Panc1 (cell line): ENCODE measurements at places on chromosomes 2 and 18. TPM values are rescaled to one million over a fixed set of nuclear protein-coding genes. Genes with fewer than 3 reads are reported as not detected.
A peak's percentile ranks its signal among the peaks of the same experiment; 100 is the strongest.

GRCh38 chr2:26169226-26169625 is 3.7 kb upstream of the GAREM2 start:
- H3K27me3 ChIP-seq = no peaks in the 10 kb centered on the region
- H3K4me1 ChIP-seq = no peaks in the 10 kb centered on the region
- H3K27ac ChIP-seq = no peak overlapping the region
- no peaks in the 10 kb centered on the region for H3K36me3 ChIP-seq
- DNase-seq = no peak
- no peak overlapping the region for H3K4me3 ChIP-seq

GRCh38 chr2:66469214-66469902 is 34.4 kb downstream of the MEIS1 start:
- H3K4me3 ChIP-seq = no peak overlapping the region
- no peak for DNase-seq
- peaks cover 2% of the 10 kb centered on the region for H3K27me3 ChIP-seq
- no peaks in the 10 kb centered on the region for H3K36me3 ChIP-seq

DNA sequence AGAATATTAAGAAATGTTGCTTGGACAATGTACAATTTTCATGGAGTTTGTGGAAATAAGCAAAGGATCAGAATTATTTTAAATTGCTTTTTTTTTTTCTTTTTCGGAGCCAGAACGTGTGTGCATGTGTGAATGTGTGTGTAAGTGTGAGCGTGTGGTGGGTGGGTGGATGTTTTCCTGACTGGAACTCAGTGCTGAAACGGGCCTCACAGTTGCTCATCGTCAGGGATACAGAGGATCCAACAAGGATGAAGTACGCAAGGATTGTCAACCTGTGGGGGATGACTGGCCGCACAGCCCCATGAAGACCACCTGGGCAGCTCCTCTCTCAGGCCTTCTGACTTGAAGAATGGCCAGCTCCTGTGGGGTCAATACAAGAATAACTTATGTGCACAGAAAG is 17.5 kb downstream of the IL1B start:
- H3K4me1 ChIP-seq = no peaks in the 10 kb centered on the region
- H3K27me3 ChIP-seq = no peaks in the 10 kb centered on the region
- H3K36me3 ChIP-seq = no peaks in the 10 kb centered on the region
- H3K4me3 ChIP-seq = no peak overlapping the region

DNA sequence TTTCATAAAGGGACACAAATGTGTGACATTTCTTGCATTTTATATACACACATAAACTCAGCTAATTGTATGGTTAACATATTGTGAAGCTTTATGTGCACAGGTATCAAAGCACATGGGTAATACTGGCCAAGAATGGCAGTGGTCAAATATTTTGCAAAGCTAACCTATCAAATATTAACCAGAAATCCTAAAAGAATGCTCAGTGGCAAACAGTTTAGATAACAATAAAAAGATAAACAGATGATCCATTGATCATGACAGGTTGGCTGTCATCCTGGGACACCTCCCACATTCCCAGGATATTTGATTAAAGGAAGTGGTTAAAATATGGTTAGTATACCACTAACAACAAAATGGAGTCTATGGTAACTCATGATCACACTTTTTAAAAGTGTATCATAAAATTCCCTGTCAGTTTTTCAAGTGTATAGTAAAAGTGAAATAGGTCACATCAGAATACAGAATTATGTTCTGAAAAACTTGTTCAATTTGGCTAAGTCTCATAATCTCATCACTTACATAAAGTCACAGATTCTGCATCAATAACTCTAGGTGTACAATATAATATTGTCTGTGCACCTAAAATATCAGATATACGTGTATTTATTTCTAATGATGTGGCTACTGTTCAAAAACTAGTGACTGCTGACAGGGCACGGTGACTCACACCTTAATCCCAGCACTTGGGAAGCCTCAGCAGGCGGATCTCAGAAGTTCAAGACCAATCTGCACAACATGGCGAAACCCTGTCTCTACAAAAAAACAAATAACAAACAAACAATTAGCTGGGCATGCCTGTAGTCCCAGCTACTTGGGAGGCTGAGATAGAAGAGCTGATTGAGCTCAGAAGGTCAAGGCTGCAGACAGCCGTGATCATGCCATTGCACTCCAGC is 48.9 kb downstream of the CDH2 start:
- H3K27ac ChIP-seq = no peak overlapping the region
- no peak overlapping the region for H3K4me3 ChIP-seq
- H3K27me3 ChIP-seq = no peaks in the 10 kb centered on the region
- no peaks in the 10 kb centered on the region for H3K36me3 ChIP-seq

DNA sequence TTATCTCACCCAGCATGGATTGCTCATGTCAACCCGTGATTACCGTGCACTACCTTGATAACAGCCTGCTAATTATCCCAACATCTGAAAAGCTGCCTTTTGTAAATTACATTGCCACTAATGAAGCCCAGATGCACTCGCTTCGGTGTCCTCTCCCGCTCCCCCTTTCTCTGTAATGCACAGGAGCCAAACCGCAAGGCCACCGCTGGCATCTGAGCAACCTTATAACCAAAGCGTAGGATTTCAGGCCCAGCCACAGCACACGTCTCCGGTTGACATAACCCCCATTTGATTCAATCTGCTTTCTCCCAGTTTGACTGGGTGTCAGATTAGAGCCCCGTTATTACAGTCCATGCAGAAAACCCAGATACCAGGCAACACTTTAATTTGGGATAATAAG is 341.2 kb downstream of the ALK start:
- no peaks in the 10 kb centered on the region for H3K36me3 ChIP-seq
- no peak overlapping the region for H3K4me3 ChIP-seq
- no peak overlapping the region for H3K27ac ChIP-seq
- H3K4me1 ChIP-seq = no peaks in the 10 kb centered on the region

The CHAC2 gene
- total RNA-seq = 7.6 TPM

The BOK gene
- 39.1 TPM for total RNA-seq

DNA sequence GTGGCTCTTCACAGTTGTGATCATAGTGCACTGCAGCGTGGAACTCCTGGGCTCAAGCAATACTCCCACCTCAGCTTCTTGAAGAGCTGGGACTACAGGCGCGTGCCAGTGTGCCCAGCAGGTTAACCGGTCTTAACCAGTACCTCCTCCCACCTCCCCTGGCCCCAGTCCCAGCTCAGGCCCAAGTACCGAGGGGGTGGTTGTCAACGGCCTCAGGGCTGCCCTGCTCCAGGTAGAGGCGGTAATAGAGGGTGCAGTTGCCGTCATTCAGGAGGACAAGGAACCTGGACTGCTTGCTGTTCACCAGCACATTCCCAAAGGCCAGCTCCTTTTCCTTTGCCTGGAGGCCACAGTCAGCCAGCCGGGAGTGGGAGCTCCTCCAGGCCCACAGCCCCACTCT is 19.7 kb downstream of the CFAP65 start:
- H3K4me3 ChIP-seq = no peak overlapping the region
- no peaks in the 10 kb centered on the region for H3K36me3 ChIP-seq

- H3K4me3 ChIP-seq = no peak overlapping the region
- H3K4me1 ChIP-seq = no peaks in the 10 kb centered on the region
- H3K27me3 ChIP-seq = peaks cover 5% of the 10 kb centered on the region; the same call in 1 of the 2 replicates
- H3K27ac ChIP-seq = no peak overlapping the region
These were observed 109.7 kb downstream of the LDLRAD4 start for GRCh38 chr18:13328213-13328612.

DNA sequence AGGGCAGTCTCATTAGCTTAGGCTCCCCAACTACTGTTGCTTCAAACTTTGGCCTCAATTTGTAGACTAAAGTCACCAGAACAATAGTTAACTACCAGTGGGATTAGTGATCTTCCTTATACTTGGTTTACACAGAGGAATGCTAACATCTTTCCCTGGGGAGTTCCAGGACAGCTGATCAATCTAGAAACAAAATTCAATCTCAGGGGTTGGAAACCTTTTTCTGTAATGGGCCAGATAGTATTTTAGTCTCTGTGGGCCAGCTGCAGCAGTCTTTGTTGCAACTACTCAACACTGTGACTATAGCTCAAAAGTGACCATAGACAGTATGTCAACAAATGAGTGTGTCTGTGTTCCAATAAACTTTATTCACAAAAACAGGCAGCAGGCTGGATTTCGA is 85.7 kb downstream of the METTL8 start:
- peaks cover 18% of the 10 kb centered on the region for H3K4me1 ChIP-seq
- H3K36me3 ChIP-seq = no peaks in the 10 kb centered on the region
- no peak for DNase-seq
- H3K27me3 ChIP-seq = no peaks in the 10 kb centered on the region
- H3K27ac ChIP-seq = no peak overlapping the region
- H3K4me3 ChIP-seq = no peak overlapping the region

- no peaks in the 10 kb centered on the region; the same call in 1 of the 2 replicates for H3K27me3 ChIP-seq
- DNase-seq = no peak
- H3K36me3 ChIP-seq = no peaks in the 10 kb centered on the region
These were observed 141.6 kb upstream of the TTC39C start for GRCh38 chr18:23872701-23873550.

DNA sequence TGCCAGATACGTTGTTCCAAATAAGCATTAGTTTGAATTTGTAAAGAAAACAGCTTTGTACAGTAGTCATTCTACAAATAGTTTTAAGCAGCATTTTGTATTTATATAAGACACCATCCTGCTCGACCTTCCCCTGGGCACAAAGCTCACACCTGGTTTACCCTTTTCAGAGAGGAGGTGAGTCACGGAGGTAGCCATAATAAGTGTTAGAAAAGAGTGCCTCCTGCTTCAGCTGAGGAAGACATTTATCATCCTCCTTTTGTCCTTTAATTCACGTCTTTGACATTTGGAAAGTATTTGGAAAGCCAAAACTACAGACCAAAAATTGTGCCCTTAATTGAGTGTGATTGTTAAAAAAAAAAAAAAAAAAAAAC is 6.8 kb downstream of the RAB12 start:
- no peak overlapping the region for H3K4me3 ChIP-seq
- DNase-seq = no peak
- H3K27ac ChIP-seq = no peak overlapping the region
- no peaks in the 10 kb centered on the region for H3K27me3 ChIP-seq

- H3K4me1 ChIP-seq = no peaks in the 10 kb centered on the region
- no peak overlapping the region for H3K27ac ChIP-seq
- no peak for DNase-seq
- no peak overlapping the region for H3K4me3 ChIP-seq
- H3K27me3 ChIP-seq = no peaks in the 10 kb centered on the region
These were observed 72.5 kb upstream of the ID2 start for GRCh38 chr2:8609357-8609811.

DNA sequence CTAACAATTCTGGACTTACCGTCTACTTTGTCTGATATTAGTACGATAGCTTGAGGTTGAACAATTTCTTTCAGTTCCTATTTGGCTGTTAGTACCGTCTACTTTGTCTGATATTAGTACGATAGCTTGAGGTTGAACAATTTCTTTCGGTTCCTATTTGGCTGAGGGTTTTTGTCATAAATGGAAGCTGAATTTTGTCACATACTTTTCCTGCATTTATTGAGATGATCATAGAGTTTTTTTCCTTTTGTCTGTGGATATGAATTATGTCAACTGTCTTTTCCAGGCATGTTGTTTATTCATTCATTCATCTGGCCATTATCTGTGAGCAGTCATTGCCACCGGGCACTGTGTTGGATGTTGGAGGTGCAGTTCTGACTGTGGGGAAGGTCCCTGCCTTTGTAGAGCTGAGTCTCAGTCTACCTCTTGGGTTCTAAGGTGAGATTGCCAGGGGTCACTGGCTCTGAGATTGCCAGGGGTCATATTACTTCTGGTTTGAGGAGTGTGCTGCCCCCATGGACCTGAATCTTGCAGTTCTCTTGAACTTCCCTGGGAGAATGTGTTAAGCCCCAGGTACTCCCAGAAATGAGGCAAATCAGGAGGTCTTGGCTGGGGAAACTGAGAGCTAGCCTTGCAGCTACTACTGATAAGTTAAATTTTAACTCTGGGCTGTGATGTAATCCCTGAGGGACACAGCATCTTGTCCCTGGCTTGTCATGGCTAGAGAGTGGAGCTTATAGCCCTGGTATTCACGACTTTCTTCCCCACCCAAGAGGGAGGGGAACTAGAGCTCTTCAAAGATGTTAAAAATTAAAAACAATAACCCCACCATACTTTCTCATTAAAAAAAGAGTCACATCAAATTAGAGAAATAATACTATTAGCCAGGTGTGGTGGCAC is 89.1 kb upstream of the MBOAT2 start:
- no peak overlapping the region for H3K4me3 ChIP-seq
- no peak for DNase-seq
- no peak overlapping the region for H3K27ac ChIP-seq

The XDH gene
- 0.08 TPM for total RNA-seq

GRCh38 chr2:106685180-106685897 is 198.2 kb downstream of the CD8B2 start:
- no peaks in the 10 kb centered on the region for H3K4me1 ChIP-seq
- H3K27me3 ChIP-seq = no peaks in the 10 kb centered on the region

The UGT1A10 gene
- not detected for total RNA-seq

The NOTO gene
- 0.08 TPM for total RNA-seq

The AQP12A gene
- not detected for total RNA-seq

GRCh38 chr18:33074125-33074524 is 301.3 kb upstream of the KLHL14 start:
- no peak overlapping the region for H3K4me3 ChIP-seq
- H3K36me3 ChIP-seq = no peaks in the 10 kb centered on the region
- no peak overlapping the region for H3K27ac ChIP-seq
- no peak for DNase-seq
- H3K4me1 ChIP-seq = no peaks in the 10 kb centered on the region

- no peak for DNase-seq
- no peaks in the 10 kb centered on the region for H3K27me3 ChIP-seq
- H3K4me1 ChIP-seq = peaks cover 33% of the 10 kb centered on the region
- H3K27ac ChIP-seq = peak overlapping the region; percentile 74
These were observed 21.0 kb upstream of the STAT4 start for GRCh38 chr2:191171708-191172355.

GRCh38 chr2:206936843-206937230 is 2.5 kb upstream of the CPO start:
- no peak for DNase-seq
- no peak overlapping the region for H3K27ac ChIP-seq
- no peaks in the 10 kb centered on the region for H3K27me3 ChIP-seq
- H3K36me3 ChIP-seq = no peaks in the 10 kb centered on the region

The LINC00305 gene
- total RNA-seq = not detected

GRCh38 chr18:11671156-11671555 is 17.9 kb upstream of the GNAL start:
- H3K27ac ChIP-seq = no peak overlapping the region
- no peak for DNase-seq
- H3K27me3 ChIP-seq = peaks cover 7% of the 10 kb centered on the region

The CNGA3 gene
- not detected for total RNA-seq

DNA sequence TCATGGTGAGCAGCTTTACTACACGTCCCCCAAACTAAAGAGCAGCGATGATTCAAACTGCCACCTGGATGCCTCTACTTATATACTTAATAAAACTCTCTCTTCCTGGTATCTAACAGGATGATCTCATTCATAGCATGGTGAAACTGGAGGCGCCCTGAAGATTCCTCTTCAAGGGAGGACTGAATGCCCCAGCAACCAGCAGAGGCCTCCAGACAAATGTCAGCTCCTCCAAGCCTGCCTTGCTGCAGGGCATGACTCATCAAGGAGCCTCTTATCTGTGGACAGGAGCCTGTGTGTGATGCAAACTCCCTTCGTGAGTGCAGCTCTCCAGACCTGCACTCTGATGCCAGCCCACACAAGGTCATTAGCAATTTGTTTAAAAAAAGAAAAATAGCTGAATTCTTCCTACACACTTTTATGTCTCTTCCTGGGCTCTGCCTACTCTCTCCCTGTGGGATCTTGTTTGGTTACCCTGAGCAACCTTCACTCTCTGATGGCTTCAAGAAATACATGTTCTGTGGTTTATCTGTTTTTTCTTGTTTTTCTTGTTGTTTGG is 30.2 kb downstream of the LONRF2 start:
- peak overlapping the region; percentile 4; the same call in 1 of the 2 replicates for H3K4me3 ChIP-seq
- peak overlapping the region; percentile 92 for H3K27ac ChIP-seq
- no peaks in the 10 kb centered on the region for H3K36me3 ChIP-seq
- H3K4me1 ChIP-seq = peaks cover 43% of the 10 kb centered on the region

The C2orf69 gene
- total RNA-seq = 21.8 TPM

The IL1B gene
- total RNA-seq = not detected
